Breast epithelium (tissue), 4 donors: ENCODE measurements at places on chromosomes 16 and 17. TPM values are rescaled to one million over a fixed set of nuclear protein-coding genes. Genes with fewer than 3 reads are reported as not detected.

DNA sequence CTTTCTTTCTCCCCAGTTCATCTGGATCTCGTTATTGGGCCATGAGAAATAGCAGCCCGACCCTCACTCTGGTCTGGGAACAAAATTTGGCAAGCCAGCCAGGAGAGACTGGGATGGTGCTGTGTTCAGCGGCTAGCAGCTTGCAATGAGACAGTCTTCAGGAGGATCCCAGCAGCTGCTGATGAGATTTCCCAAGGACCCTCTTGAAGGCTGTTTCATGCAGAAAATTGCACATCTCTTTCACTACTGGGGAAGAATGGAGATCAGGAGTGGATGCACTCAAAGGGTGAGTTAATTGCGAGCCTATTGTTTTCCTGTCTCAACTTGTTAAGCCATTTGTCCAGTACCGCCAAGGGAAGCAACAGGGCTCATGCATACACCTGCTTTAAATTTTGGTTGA is 5.5 kb upstream of the COIL start:
- H3K4me1 ChIP-seq: no peaks in the 10 kb centered on the region
- no peaks in the 10 kb centered on the region for H3K36me3 ChIP-seq
- no peak for DNase-seq
- no peak overlapping the region for H3K27ac ChIP-seq

DNA sequence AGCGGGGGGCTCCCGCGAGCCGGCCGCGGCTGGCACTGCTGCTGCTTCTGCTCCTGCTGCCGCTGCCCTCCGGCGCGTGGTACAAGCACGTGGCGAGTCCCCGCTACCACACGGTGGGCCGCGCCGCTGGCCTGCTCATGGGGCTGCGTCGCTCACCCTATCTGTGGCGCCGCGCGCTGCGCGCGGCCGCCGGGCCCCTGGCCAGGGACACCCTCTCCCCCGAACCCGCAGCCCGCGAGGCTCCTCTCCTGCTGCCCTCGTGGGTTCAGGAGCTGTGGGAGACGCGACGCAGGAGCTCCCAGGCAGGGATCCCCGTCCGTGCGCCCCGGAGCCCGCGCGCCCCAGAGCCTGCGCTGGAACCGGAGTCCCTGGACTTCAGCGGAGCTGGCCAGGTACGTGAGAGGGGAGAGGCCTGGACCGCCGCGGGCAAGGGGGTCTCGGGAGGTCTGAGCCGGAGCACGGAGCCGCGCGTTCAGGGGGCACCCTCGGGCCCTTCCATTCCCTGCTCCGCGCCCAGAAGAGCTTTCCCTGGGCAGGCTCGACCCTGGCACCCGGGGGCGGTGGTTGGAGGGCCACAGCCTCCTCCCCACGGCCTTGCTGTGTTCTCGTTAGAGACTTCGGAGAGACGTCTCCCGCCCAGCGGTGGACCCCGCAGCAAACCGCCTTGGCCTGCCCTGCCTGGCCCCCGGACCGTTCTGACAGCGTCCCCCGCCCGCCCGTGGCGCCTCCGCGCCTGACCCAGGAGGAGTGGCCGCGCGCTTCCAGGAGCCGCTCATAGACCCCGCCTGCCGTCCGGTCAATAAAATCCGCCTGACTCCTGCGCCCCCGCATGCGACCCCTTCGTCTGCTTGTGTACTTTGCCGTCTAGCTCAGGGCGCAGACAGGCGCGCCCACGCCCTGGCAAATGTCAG is 591 bp downstream of the NPW start:
- H3K4me3 ChIP-seq: no peak overlapping the region
- peaks cover 7% of the 10 kb centered on the region for H3K4me1 ChIP-seq
- H3K27ac ChIP-seq: no peak overlapping the region

- H3K36me3 ChIP-seq: no peaks in the 10 kb centered on the region
- H3K27me3 ChIP-seq: no peaks in the 10 kb centered on the region
- no peak overlapping the region for H3K4me3 ChIP-seq
These were observed 142.5 kb downstream of the IRX3 start for GRCh38 chr16:54143934-54144571.

The CHD9NB gene
- 3.3 TPM for total RNA-seq

The CCL8 gene
- total RNA-seq: 2.6 TPM

DNA sequence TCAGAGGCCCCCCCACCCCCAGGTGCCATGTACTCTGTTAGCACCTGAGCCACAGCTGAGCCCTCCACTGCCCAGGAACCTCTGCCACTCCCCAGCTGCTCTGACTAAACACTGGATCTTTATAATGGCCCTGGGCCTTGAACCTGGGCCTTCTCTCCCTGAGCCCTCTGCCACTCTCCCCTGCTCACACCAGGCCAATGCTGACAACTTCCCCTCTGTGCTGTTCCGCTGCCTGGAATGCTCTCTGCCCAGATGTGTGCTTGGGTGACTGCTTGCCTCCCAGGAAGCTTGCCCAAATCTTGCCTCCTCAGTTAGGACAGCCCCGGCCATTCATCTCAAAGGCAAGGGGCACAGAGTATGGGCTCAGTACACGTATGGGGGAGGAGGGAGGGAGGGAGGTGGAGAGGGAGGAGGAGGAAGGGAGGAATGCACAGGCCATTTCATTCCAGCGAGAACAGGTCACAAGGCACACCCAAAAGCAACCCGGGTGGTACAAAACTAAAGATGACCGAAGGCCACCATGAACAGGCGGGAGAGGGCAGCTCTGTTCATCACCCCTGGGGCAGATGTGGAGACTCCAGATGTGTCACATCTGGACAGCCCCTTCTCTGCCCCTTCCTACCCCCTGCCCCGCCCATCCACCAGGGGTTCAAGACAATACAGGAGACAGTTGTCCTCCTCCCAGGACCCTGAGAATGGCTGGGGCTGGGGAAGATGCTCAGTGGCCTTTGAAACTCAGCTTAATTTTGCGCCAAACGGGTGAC is 15.3 kb upstream of the TNFRSF13B start:
- H3K36me3 ChIP-seq: no peaks in the 10 kb centered on the region
- H3K4me1 ChIP-seq: no peaks in the 10 kb centered on the region
- DNase-seq: no peak
- H3K27ac ChIP-seq: peak overlapping the region; percentile 9
- H3K4me3 ChIP-seq: no peak overlapping the region

GRCh38 chr17:30104575-30105339 is 11.9 kb upstream of the NSRP1 start:
- peak; percentile 58 for DNase-seq
- H3K27me3 ChIP-seq: no peaks in the 10 kb centered on the region
- H3K27ac ChIP-seq: peak overlapping the region; percentile 85
